ENCODE measurements at places on chromosomes 4 and X.

- peak; percentile 77 for DNase-seq
Observed at GRCh38 chr4:186260504-186261448, 5.2 kb upstream of the F11 start.

GRCh38 chr4:111979921-111980320, 165.3 kb upstream of the FAM241A start:
- DNase-seq: no peak

GRCh38 chrX:111505783-111506182, 5.7 kb upstream of the SERTM2 start:
- no peak for DNase-seq

DNA sequence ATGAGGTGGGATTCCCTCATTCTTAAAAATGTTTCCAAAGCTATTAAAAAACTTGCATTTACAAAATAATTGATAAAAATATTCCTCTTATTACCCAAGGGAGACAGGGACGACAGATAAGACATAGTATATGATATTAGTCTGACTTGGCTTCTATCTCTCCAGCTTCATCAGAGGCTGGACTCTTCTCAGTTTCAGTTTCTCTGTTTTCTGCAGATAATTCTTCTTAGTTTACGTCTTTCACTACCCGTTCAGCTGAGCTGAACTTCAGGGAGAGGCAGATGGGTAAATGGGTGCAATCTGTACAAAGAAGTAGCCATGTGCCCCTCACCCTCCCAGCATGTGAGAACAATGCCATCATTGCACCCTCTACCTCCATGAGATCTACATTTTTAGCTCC, 214.0 kb upstream of the SLIT2 start:
- DNase-seq: no peak

- no peak for DNase-seq
Observed at GRCh38 chr4:86965019-86965976, 30.5 kb downstream of the AFF1 start.

DNA sequence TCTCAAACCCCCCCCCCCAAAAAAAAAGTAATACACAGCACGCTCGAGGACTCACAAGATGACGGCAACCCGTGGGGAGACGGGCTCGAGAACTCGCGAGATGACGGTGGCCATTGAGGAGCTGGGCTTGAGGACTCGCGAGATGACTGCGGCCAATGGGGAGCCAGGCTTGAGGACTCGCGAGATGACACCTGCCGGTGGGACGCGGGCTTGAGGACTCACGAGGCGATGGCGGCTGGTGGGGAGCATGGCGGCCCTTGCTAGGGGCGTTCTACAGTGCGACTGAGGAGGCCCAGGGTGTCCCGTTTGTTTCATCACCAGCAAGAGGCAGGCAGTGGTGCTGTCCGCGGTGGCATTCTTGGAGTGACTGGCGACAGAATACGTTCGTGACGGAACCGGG, 172.4 kb upstream of the MAGEB16 start:
- no peak for DNase-seq

DNA sequence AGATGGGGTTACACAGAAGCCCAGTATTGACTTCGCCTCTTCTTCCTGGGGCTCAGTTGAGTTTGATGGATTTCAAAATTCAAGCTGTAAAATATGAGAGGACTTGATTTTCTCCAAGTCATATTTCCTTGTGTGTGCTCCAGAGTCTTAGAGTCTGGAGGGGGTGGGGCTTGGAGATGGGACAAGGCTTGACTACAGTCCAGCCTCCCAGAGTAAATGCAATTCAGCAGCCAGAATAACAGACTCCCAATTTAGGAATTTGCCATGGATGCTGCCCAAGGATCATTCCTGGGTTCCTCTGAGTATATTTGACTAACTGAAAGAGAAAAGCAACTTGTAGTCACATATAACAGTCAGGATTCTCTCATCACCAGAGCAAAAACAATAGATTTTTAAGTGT, 53.7 kb upstream of the RBPJ start:
- DNase-seq: no peak

DNA sequence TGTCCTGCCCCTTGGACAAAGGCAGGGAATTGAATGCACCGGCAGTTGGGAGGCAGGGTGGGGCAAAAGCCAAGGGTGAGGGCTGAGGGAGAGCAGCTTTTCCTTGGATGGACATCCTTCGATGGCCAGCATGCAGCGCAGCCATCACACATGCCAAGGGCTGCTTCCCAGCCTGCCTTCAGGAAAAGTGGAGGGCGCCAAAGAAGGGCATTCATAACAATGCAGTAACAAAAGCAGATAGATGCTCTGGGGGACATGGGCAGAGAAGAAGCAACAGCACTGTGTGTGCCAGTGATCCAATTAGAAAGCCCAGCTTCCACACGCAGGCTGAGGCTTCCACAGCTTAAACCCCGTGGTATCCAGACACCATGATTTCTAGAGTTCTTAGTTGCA, 71.5 kb downstream of the TSPAN5 start:
- DNase-seq: no peak

DNA sequence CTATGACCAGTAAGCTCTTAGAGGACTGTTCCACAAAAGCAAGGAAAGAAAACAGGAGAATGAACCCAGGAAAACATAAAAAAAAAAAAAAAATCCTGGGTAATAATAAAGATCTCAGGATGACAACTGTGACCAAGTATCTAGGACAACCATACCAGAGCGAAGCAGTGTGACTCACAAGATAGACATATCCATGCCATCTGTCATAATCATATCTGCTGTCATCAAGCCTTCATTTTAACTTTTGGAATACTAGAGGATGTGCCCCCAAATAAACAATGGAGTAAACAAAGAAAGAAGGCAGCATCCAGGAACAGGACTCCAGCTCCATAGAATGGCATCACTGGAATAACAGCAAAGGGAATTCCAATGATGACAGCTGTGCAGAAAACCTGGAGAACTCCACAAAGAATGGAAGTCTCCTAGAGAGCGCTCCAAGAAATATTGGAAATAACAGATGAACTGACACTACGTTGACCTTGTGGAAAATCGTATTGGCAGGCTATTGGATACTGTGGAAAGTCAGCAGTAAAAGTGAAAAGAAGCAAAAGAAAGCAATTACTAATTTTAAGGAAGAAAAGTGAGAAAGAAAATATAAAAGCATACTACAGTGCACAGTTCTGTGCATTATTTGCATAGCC, 35.3 kb downstream of the HPGDS start:
- DNase-seq: no peak

DNA sequence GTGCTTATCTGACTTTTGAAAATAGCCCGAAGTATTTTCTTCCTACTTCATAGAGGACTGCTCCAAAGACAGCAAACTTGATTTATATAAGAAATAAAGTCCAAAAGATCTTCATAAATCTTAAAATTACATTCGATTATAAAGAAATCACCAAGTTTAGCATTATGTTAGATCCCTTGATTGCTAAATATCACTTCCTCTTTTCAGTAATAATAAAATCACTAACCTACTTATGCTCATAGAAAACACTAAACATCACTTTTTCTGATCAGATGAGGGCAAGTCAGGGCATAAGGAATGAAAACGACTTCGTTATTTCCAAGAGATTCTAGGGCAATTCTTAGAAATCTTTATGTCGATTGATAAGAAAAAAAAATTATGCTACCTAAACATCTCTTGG, 32.0 kb downstream of the DYNLT3 start:
- DNase-seq: no peak

- DNase-seq: no peak
Observed at GRCh38 chr4:67941074-67941473, 22.2 kb downstream of the TMPRSS11A start.

DNA sequence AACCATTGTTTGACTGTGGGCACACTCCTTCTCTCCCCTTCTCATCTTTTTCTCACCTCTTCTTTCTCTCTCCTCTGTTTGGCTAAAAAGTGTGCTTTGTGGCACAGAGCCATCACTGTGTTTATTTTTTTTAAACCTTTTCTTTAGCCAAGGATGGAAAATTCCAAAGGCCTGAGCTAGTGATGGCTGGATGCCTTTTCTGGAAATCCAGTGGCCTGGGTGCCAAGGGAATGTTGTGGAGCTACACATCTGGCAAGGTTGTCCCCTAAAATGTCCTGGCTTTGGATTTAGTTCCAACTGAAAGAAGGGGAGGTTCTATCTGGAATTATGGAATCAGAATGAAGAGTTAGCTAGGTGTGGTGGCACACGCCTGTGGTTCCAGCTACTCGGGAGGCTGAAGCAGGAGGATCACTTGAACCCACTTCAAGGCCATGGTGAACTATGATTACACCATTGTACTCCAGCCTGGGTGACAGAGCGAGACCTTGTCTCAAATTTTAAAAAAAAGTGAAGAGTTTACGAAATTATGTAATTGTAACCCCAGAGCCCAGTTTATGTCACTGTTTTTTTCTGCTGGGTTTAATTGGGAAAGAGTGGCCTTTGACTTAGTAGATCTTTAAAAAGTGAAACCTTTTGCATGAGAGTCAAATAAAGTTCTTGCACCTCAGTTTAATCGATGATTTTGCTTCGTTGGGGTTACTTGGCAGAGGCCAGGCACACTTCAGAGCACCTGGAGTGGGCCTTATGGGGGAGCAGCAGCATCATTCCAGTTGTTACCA, 17.7 kb downstream of the DOCK11 start:
- no peak for DNase-seq

DNA sequence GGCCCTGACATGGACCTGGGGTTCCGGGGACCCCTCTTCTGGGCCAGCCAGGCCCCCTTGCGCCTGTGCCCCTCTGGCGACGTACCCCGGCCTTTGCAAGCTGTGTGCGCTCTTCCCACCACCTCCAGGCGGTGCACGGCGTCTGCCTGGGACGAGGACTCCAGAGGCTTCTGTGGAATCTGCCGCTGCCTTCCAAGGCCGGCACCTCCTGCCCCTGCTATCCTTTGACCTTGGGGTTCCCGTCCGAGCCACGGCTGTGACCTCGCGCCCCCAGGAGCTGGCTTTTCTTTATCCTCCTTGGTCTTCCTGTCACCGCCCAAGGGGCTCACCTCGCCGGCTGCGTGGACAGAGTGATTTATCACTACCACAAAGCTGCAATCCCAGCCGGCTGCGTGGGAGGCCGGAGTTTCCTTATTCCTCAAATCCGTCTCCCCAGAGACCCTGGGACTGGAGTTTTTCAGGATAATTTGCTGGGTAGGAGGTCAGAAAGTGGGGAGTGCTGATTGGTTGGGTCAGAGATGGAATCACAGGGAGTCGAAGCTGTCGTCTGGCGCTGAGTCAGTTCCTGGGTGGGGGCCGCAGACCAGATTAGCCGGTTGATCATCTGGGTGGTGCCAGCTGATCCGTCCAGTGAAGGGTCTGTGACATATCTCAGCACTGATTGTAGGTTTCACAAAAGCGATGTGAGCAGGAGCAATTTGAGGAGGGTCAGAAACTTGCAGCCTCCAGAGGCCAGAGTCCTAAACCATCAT, 19.8 kb upstream of the PLCXD1 start:
- no peak for DNase-seq

- peak; percentile 28 for DNase-seq
Observed at GRCh38 chr4:164700471-164700870, 53.5 kb upstream of the SMIM31 start.

GRCh38 chrX:111182997-111183396, 87.0 kb downstream of the PAK3 start:
- no peak for DNase-seq
